ENCODE measurements at places on chromosomes 6 and 20. TPM values are rescaled to one million over a fixed set of nuclear protein-coding genes. Genes with fewer than 3 reads are reported as not detected.
A peak's percentile ranks its signal among the peaks of the same experiment; 100 is the strongest.

Gene PEX7
- 14.8 TPM for total RNA-seq

GRCh38 chr6:95819939-95820338, 195.8 kb upstream of the FUT9 start:
- DNase-seq = no peak
- H3K4me1 ChIP-seq = no peaks in the 10 kb centered on the region
- H3K27me3 ChIP-seq = no peaks in the 10 kb centered on the region
- no peak overlapping the region for H3K27ac ChIP-seq

- peak; percentile 16 for DNase-seq
- no peak overlapping the region for H3K4me3 ChIP-seq
- no peak overlapping the region for H3K27ac ChIP-seq
- H3K27me3 ChIP-seq = no peaks in the 10 kb centered on the region
Measured at GRCh38 chr6:132768051-132768517, 10.4 kb upstream of the VNN2 start.

GRCh38 chr20:15576411-15576810, 996.8 kb downstream of the KIF16B start:
- no peak overlapping the region for H3K4me3 ChIP-seq
- no peaks in the 10 kb centered on the region for H3K4me1 ChIP-seq
- no peaks in the 10 kb centered on the region for H3K36me3 ChIP-seq
- H3K27me3 ChIP-seq = no peaks in the 10 kb centered on the region
- no peak for DNase-seq
- H3K27ac ChIP-seq = no peak overlapping the region

Gene BPIFB1
- not detected for total RNA-seq

DNA sequence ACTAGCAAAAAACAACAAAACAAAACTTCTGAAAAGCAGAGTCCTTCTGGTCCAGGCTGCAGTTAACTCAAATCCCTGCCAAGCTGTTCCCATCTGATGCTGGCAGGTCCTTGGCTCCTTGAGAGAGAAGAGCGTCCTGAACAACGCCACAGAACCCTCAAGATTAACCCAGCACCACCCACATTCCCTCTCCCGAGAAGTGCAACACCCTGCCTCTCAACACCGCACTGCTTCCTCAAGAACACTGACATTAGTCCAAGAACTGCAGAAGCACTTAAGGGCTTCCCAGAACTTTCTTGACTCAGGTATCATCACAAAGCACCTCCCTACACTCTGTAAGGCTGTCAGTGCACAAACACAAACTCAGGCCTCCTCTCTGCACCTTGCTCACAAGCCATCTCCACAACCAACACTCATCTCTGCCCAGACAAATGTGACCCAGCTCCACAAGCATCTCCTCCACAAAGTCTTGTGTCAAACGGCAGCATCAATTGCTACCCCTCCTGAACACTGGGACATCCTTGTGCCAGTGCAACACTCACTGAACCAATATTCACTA, 7.5 kb downstream of the MRPL14 start:
- no peaks in the 10 kb centered on the region for H3K27me3 ChIP-seq
- no peak for DNase-seq
- no peak overlapping the region for H3K4me3 ChIP-seq
- no peak overlapping the region for H3K27ac ChIP-seq

GRCh38 chr6:107115695-107116327, 496 bp upstream of the BEND3 start:
- no peaks in the 10 kb centered on the region for H3K36me3 ChIP-seq
- H3K27me3 ChIP-seq = peaks cover 7% of the 10 kb centered on the region
- DNase-seq = no peak
- H3K4me1 ChIP-seq = peaks cover 24% of the 10 kb centered on the region
- peak overlapping the region; percentile 63 for H3K27ac ChIP-seq

DNA sequence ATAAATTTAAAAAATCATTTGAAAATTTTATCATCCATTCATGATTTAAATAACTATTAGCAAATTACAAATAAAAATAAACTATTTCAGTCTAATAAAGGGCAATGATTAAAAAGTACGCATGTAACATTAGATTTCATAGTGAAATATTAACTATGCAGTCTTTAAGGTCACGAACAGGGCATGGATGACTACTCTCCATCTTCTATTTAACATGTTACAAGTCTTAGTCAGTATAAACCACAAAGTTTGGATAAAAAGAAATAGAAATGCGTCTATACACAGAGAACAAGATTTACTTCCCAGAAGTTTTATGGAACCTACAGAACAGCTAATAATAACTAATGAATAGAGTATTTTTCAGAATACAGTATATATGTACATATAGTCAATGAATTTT, 1016.0 kb downstream of the EYS start:
- no peaks in the 10 kb centered on the region for H3K36me3 ChIP-seq
- no peak overlapping the region for H3K4me3 ChIP-seq
- H3K27ac ChIP-seq = no peak overlapping the region
- no peaks in the 10 kb centered on the region for H3K4me1 ChIP-seq

Gene EEF1E1
- total RNA-seq = 15.5 TPM

GRCh38 chr6:21898107-21898796, 304.7 kb downstream of the SOX4 start:
- no peaks in the 10 kb centered on the region for H3K4me1 ChIP-seq
- no peaks in the 10 kb centered on the region for H3K36me3 ChIP-seq
- DNase-seq = no peak
- no peak overlapping the region for H3K27ac ChIP-seq

Gene ASCC3
- 16.7 TPM for total RNA-seq

DNA sequence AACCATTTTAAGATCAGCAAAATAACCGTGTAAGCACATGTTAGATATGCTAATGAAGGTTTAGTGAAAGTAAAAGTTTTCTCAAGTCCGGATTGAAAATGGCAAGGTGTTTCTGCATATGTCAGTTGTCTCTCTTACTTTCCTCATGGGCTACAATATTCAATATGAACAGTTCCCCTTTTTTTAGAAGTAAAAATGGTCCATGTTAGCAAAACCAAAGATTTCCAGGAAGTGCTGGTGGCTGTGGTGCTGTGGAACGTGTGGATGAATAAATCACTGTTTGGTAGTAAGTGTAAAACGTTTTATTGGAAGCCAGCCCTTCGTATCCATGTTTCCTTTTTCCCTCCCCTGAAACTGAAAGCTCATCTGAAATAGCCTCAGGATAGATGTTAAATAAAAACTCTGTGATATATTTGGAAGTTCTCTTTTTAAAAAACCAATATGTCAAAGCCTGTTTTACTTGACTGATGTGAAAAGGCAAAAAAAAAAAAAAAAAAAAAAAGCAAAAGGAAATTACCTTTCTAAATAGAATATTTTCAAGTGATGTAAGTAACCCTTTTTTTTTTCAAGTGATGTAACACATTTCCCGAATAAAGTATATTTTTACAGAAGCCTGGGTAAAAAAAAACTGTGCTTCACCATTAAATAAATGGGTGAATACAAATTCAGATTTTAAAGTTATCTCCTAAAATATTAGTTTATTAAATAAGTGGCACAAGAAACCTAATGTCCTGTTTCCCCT, 41.9 kb downstream of the PLEKHG1 start:
- no peaks in the 10 kb centered on the region for H3K27me3 ChIP-seq
- peak overlapping the region; percentile 39 for H3K4me3 ChIP-seq
- H3K4me1 ChIP-seq = peaks cover 24% of the 10 kb centered on the region
- no peak for DNase-seq

GRCh38 chr6:155450240-155450581, 5.4 kb downstream of the NOX3 start:
- no peak overlapping the region for H3K4me3 ChIP-seq
- H3K27me3 ChIP-seq = peaks cover 22% of the 10 kb centered on the region
- H3K27ac ChIP-seq = no peak overlapping the region
- H3K36me3 ChIP-seq = no peaks in the 10 kb centered on the region
- peaks cover 16% of the 10 kb centered on the region for H3K4me1 ChIP-seq

Gene CCDC28A
- total RNA-seq = 9.0 TPM

- no peak overlapping the region for H3K4me3 ChIP-seq
- peak; percentile 58 for DNase-seq
- H3K4me1 ChIP-seq = peaks cover 31% of the 10 kb centered on the region
- H3K27me3 ChIP-seq = no peaks in the 10 kb centered on the region
- no peaks in the 10 kb centered on the region for H3K36me3 ChIP-seq
Measured at GRCh38 chr6:39422238-39422637, 99.7 kb upstream of the KCNK16 start.

GRCh38 chr6:10659699-10660348, 34.6 kb downstream of the C6orf52 start:
- no peaks in the 10 kb centered on the region for H3K36me3 ChIP-seq
- H3K4me3 ChIP-seq = peak overlapping the region; percentile 52
- peak; percentile 16 for DNase-seq
- H3K4me1 ChIP-seq = no peaks in the 10 kb centered on the region
- no peak overlapping the region for H3K27ac ChIP-seq
- H3K27me3 ChIP-seq = peaks cover 8% of the 10 kb centered on the region

Gene GCLC
- 30.3 TPM for total RNA-seq

GRCh38 chr20:3229158-3229557, 9.8 kb downstream of the SLC4A11 start:
- no peak for DNase-seq
- no peaks in the 10 kb centered on the region for H3K36me3 ChIP-seq
- H3K4me3 ChIP-seq = no peak overlapping the region
- no peaks in the 10 kb centered on the region for H3K4me1 ChIP-seq
- no peak overlapping the region for H3K27ac ChIP-seq

Gene NMBR
- not detected for total RNA-seq

- peaks cover 33% of the 10 kb centered on the region for H3K27me3 ChIP-seq
- no peaks in the 10 kb centered on the region for H3K4me1 ChIP-seq
- no peak overlapping the region for H3K4me3 ChIP-seq
- no peak for DNase-seq
Measured at GRCh38 chr20:24291014-24291413, 178.4 kb upstream of the SYNDIG1 start.

- no peaks in the 10 kb centered on the region for H3K27me3 ChIP-seq
- no peak for DNase-seq
- H3K36me3 ChIP-seq = no peaks in the 10 kb centered on the region
- H3K4me1 ChIP-seq = no peaks in the 10 kb centered on the region
- H3K27ac ChIP-seq = no peak overlapping the region
Measured at GRCh38 chr6:40961831-40962230, 77.2 kb downstream of the UNC5CL start.

GRCh38 chr20:10428008-10428407, 6.0 kb downstream of the MKKS start:
- H3K4me1 ChIP-seq = peaks cover 72% of the 10 kb centered on the region
- no peaks in the 10 kb centered on the region for H3K27me3 ChIP-seq
- no peak overlapping the region for H3K27ac ChIP-seq
- H3K36me3 ChIP-seq = peaks cover 1% of the 10 kb centered on the region

DNA sequence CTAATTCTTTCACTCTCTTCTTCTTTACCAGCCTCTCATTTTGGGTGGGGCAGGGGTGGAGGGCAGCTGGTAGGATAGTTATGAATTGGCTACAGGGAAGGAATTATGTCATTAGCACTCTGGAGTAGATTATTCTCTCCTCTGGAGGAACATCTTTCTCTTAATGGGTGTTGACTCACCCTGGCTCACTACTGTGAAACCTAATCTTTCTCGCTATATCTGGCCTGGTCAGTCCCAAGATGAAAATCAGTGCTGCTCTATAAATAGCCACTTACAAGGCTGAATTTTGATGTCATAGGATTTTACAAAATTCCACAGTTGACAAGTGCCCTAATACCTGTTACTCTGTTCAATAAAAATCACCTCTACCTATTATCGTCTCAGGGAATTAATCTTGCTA, 151.3 kb downstream of the COL9A1 start:
- H3K27ac ChIP-seq = no peak overlapping the region
- H3K4me1 ChIP-seq = no peaks in the 10 kb centered on the region
- no peak for DNase-seq
- H3K4me3 ChIP-seq = no peak overlapping the region

DNA sequence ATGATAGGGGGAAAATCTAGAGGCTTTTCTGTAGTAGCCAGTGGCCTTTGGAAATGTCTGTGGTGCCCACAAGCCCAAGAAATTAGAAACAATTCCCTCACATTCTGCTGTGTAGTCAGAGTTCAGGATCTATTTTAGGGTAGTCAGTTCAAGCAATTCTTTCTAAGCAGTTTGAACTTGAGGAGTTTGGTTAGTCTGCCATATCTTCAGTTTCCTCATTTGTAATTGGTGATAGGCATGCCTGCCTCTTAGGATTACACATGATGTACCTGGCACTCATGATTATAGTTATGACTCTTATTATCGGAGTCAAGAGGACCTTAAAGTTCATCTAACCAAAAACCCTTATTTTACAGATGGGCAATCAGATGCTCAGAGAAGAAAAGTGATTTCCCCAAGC, 21.2 kb upstream of the MEP1A start:
- no peaks in the 10 kb centered on the region for H3K27me3 ChIP-seq
- DNase-seq = no peak
- peak overlapping the region; percentile 7 for H3K27ac ChIP-seq
- no peaks in the 10 kb centered on the region for H3K36me3 ChIP-seq
- H3K4me1 ChIP-seq = peaks cover 18% of the 10 kb centered on the region
- no peak overlapping the region for H3K4me3 ChIP-seq

All from left ventricle myocardium inferior (tissue), 1 donor.